Left lobe of liver (tissue), 2 donors: ENCODE measurements at places on chromosomes 2 and 18. TPM values are rescaled to one million over a fixed set of nuclear protein-coding genes. Genes with fewer than 3 reads are reported as not detected.

DNA sequence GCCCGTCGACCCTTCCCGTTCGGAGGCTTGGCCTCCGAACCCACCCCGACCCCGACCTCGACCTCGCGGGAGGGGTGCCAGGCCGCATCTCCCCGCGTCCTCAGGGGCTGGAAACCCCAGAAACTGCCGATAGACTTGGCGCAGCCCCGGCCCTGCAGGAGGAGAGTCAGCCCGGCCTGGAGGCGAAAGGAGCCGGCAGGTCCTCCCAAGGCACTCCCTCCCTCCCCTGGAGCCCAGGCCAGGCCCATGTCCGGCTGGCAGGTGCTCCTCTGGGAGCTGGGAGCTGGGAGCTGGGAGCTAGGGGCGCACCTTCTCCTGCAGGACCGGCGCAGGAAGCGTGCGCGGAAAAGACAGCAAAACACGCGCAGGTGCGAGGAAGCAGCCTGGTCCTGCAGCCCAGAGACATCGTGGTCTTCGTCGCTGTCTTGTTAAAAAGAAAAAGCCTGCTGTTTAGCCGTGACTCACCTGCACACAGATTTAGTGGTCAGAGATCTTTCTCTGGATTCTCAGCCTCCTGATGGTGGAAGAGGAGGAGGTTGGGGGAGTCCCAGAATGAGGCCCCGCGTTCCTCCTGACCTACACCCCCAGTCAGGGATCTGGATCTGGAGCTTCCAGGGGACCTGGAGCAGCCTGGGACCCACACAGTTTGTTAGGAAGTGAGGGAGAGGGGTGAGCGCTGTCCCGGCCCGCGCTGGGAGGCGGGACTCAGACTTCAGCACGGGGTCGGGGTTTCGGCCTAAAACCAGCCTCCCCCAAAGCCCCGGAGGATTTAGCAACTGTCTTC lies 660 bp upstream of the MBP start:
- DNase-seq, result no peak

GRCh38 chr2:205636549-205637319 lies 45.6 kb upstream of the NRP2 start:
- DNase-seq, result no peak

DNA sequence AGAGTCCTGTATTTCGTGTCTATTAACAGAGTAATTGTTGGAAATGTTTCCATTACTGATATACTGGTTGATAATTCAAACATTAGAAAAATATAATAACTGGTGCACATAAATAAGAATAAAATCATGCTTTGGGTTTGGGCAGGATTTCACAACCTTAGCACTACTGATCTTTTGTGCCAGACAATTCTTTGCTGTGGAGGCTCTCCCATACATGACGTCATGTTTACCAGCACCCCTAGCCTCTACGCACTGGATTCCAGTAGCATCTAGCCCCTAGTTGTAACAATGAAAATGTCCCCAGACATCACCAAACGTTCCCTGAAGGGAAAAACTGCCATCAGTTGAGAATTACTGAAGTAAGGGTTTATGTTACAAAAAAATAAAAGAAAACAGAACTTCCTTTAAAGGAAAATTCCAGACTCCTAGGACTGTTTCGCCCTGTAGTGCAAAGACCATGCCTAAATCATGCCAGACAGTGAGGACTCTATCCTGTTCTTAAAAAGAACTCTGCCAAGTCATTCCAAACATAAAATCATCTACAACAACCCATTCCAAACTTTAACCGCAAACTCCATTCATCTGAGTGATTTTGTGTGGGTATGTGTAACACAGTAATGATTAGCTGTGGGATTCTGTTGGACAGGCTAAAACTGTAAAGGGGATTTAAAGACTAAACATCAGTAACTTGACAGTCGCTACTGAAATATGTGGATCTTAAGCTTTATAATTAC lies 313.4 kb upstream of the CCDC68 start:
- DNase-seq, result no peak

Gene CIB4
- not detected for total RNA-seq

Gene CCDC121
- 1.2 TPM for total RNA-seq
